Activated CD4-positive, alpha-beta memory T cell treated with anti-CD3 and anti-CD28 coated beads, Interleukin-2, amount 10 ng/mL, durations not matched to agents 7 days and 5 days (primary cell): ENCODE measurements at places on chromosomes 3 and 15. TPM values are rescaled to one million over a fixed set of nuclear protein-coding genes. Genes with fewer than 3 reads are reported as not detected.
A peak's percentile ranks its signal among the peaks of the same experiment; 100 is the strongest.

DNA sequence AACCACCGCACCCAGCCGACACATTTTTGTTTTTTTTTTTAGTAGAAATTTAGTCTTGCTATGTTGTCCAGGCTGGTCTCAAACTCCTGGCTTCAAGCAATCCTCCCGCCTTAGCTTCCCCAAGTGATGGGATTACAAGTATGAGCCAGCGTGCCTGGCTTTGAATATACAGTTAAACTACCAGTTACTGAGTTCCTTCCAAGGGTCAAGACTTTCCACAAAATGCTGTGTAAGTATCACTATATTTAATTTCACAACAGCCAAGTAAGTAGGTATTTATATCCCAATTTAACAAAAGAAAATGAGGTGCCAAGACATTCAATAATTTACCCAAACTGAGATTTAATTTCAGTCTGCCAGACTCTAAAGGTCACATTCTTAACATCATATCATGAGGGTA lies 181.3 kb upstream of the TMC3 start:
- no peak for DNase-seq
- H3K4me3 ChIP-seq: no peak overlapping the region
- H3K27ac ChIP-seq: no peak overlapping the region
- H3K36me3 ChIP-seq: no peaks in the 10 kb centered on the region

DNA sequence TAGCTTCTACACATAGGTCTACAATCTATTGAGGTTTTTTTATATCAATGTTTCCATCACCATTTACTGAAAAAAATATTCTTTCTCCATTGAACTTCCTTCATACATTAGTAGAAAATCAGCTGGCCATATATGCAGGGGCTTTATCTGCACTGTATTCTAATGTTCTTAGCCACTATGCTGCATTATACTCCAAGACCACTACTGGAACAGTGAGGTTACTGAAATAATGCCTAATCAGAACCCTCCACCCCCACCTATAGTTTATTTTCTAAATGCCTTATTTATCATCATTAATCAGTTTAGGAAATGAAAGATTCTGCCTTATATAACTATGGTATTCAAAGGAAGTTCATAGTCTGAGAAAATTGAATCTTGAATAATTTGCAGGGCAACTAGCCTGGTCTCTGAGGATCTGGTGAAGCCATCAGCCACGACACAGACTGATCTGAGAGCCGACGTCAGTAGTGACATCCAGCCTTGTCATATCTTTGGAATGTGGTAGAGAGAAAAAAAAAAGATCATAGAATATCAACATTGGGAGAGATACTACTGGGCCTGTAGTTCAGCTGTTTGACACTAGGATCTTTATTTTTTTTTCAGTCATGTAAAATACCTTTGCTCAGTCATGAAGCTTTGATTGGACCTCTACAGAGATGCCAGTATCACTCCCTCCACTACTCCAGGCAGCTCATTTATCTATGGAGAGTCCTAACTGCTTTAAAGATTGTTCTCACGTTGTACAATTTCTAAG lies 66.6 kb downstream of the P3H2 start:
- no peaks in the 10 kb centered on the region for H3K36me3 ChIP-seq
- DNase-seq: no peak
- no peak overlapping the region for H3K4me3 ChIP-seq
- no peaks in the 10 kb centered on the region for H3K4me1 ChIP-seq
- H3K27ac ChIP-seq: no peak overlapping the region

GRCh38 chr3:138890555-138891187 lies 55.9 kb upstream of the PIK3CB start:
- DNase-seq: no peak
- H3K4me3 ChIP-seq: no peak overlapping the region
- no peak overlapping the region for H3K27ac ChIP-seq
- H3K4me1 ChIP-seq: peaks cover 2% of the 10 kb centered on the region
- H3K27me3 ChIP-seq: no peaks in the 10 kb centered on the region
- no peaks in the 10 kb centered on the region for H3K36me3 ChIP-seq

DNA sequence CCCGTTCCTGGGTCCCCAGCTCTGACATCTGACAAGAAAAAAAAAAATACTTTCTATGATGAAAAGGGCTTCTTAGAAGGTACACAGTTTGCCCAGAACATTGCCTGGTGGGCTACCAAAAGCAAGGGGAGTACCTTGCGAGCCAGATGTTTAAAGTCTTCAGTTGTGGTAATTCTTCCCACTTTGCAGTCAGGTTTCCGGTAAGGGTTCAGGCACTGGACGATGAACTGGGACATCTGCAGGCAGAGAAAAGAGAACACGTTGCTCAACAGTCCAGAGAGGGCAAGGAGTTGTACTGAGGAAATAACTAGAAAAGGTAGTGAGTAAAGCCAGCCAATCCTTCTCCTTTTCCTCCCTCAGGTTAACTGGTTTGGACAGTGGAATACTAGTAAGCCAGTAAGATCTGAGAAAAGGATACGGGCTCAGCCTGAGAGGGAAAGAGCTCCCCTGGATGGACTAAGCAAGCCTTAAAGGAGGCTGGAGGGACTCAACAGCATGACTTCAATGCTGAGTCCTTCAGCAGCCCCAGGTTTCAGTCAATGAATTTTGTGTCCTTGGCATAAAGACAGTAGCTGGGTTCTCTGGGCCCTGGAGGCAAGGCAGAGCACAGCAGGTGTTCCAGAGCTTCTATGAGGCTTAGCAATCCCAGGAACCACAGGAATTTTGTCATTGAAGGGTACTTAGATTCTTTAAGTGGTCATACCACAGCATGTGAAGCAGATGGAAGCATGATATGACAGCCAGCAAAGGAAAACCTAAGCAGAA lies 38.2 kb downstream of the NBEAL2 start:
- H3K27me3 ChIP-seq: no peaks in the 10 kb centered on the region
- peak overlapping the region; percentile 80 for H3K27ac ChIP-seq
- peaks cover 41% of the 10 kb centered on the region for H3K36me3 ChIP-seq
- no peak overlapping the region for H3K4me3 ChIP-seq

GRCh38 chr3:192275741-192276355 lies 451.5 kb downstream of the FGF12 start:
- no peaks in the 10 kb centered on the region for H3K4me1 ChIP-seq
- no peaks in the 10 kb centered on the region for H3K27me3 ChIP-seq
- DNase-seq: no peak
- no peak overlapping the region for H3K27ac ChIP-seq
- no peak overlapping the region for H3K4me3 ChIP-seq

- no peak overlapping the region for H3K4me3 ChIP-seq
- peaks cover 7% of the 10 kb centered on the region for H3K4me1 ChIP-seq
- no peak for DNase-seq
- H3K27me3 ChIP-seq: no peaks in the 10 kb centered on the region
- H3K36me3 ChIP-seq: peaks cover 13% of the 10 kb centered on the region
- no peak overlapping the region for H3K27ac ChIP-seq
Observed at GRCh38 chr3:195240939-195241338, 30.0 kb downstream of the XXYLT1 start.

DNA sequence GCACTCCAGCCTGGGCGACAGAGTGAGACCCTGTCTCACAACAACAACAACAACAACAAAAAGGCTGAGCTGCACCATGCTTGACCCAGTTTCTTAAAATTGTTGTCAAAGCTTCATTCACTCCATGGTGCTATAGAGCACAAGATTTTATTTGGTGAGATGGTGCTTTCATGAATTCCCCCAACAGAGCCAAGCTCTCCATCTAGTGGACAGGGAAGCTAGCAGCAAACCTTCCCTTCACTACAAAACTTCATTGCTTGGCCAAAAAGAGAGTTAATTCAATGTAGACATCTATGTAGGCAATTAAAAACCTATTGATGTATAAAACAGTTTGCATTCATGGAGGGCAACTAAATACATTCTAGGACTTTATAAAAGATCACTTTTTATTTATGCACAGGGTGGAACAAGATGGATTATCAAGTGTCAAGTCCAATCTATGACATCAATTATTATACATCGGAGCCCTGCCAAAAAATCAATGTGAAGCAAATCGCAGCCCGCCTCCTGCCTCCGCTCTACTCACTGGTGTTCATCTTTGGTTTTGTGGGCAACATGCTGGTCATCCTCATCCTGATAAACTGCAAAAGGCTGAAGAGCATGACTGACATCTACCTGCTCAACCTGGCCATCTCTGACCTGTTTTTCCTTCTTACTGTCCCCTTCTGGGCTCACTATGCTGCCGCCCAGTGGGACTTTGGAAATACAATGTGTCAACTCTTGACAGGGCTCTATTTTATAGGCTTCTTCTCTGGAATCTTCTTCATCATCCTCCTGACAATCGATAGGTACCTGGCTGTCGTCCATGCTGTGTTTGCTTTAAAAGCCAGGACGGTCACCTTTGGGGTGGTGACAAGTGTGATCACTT lies 2.0 kb downstream of the CCR5 start:
- H3K27ac ChIP-seq: peak overlapping the region; percentile 89
- DNase-seq: no peak
- H3K4me3 ChIP-seq: peak overlapping the region; percentile 71
- H3K4me1 ChIP-seq: peaks cover 88% of the 10 kb centered on the region

GRCh38 chr3:74614107-74614967 lies at the start of gene CNTN3:
TSS of gene CNTN3 (minus strand) at chr3:74614659. CDS start at chr3:74521112, 93,547 bp downstream.
- no peak within 1 kb of the TSS for H3K4me3 ChIP-seq
- DNase-seq: no peak
- no peak within 1 kb of the TSS for H3K27ac ChIP-seq

DNA sequence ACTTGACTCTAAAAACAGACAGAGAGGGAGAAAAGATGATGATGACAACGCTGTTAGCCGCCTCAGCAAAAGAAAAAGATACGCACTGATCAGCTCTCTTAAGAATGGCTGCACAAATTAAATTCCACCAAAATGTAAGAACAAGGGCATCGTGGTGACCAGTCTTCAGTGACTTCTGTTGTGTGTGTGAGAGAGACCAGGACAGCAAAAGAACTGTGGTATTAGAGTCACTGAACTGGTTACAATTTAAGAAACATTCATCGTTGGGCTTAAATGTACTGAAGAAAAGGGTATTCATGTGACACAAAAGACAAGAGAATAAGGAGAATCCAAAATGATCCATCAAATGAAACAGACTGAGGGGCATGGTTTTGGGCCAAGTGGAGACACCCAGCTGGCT lies 86.5 kb downstream of the SUCLG2 start:
- peaks cover 1% of the 10 kb centered on the region for H3K4me1 ChIP-seq
- H3K27ac ChIP-seq: no peak overlapping the region
- no peak for DNase-seq
- peaks cover 45% of the 10 kb centered on the region for H3K36me3 ChIP-seq
- no peak overlapping the region for H3K4me3 ChIP-seq

DNA sequence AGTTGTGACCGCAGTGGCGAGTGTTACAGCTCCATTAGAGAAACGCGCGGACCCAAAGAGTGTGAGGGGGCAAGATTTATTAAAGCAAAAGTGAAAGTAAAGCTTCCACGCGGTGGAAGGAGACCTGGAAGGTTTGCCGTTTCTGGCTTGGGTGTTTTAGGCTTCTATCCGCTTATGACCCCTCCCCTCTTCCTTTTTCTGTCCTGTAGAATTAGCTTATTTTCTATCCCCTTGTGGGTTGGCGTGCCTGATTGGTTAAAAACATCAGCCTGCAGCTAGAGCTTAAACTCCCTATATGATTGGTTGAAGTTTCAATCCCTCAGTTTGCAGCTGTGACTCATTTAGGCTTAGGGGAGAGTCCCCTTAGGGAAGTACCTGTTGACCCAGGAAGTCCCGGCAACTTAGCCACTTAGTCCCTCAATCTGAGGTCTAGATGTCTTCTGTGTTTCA lies 39.6 kb downstream of the C3orf38 start:
- DNase-seq: no peak
- H3K36me3 ChIP-seq: no peaks in the 10 kb centered on the region

DNA sequence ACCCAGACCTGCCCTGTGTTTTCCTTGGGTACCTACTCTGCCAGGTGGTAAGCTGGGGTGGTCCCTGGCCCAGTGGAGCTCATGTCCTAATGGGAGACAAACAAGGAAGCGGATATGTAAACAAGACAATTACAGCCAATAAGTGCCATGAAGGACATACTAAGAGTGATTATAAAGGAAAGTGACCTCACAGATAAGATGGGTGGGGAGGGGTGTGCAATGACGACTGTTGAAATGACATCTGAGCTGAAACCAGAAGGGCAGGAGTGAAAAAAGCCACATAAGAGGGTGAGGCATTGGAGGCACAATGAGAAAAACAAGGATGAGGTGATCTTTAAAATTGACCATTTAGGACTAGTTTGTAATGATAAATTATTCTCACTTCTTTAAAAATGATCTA lies 336.2 kb upstream of the IL12A start:
- H3K27me3 ChIP-seq: no peaks in the 10 kb centered on the region
- no peaks in the 10 kb centered on the region for H3K36me3 ChIP-seq
- DNase-seq: no peak
- no peak overlapping the region for H3K27ac ChIP-seq

The ZNF385D gene
- not detected for total RNA-seq

The EPHA3 gene
- total RNA-seq: 0.05 TPM

The MEX3B gene
- 0.91 TPM for total RNA-seq

The ZNF774 gene
- total RNA-seq: 0.83 TPM

The ARIH1 gene
- total RNA-seq: 138 TPM

The ADGRG7 gene
- not detected for total RNA-seq

The CAPN3 gene
- total RNA-seq: 4.4 TPM

The PYGO1 gene
- not detected for total RNA-seq
